Peyer's patch (tissue), 4 donors: ENCODE measurements at places on chromosomes 11 and 22. TPM values are rescaled to one million over a fixed set of nuclear protein-coding genes. Genes with fewer than 3 reads are reported as not detected.
A peak's percentile ranks its signal among the peaks of the same experiment; 100 is the strongest.

The OR4A16 gene
- total RNA-seq = not detected

DNA sequence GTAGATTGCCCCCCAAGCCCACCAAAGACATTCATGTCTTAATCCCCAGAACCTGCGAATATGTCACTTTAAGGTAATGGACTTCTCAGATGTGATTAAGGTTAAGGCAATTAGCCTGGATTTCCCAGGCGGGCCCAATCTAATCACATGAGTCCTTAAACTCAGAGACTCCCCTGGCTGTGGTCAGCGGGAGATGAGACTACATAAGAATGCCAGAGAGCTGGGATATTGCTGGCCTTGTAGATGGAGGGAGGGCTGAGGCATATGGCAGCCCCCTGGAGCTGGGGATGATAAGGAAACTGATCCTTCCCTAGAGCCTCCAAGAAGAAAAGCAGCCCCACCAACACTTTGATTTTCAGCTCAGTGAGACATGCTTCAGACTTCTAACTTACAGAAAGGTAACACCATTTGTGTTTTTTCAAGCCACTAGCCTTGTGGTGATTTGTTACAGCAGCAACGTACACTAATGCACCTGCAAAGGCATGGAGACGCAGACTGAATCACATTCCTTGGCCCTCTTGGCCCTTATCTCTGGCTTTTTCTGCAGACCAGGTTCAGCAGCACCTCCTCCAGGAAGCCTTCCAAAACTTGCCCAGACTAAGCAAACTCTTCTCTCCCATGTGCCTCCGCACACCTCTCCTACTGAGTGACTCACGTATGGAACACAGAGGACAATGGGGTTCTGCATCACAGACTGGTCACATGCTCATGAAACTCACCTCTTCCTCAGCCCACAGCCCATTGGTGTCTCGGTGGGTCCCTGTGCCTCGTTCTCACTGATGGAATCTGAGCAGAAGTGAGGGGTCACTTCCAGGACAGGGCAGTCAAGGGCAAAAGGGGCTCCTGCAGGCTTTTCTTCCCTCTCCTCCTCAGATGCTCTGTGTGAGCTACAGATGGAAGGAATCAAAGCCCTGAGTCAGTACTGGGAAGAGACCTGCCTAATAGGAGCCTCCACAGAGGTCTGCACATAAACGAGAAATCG, 86.3 kb upstream of the HMGXB4 start:
- H3K27me3 ChIP-seq = no peaks in the 10 kb centered on the region
- no peak overlapping the region for H3K27ac ChIP-seq
- DNase-seq = no peak
- H3K4me1 ChIP-seq = no peaks in the 10 kb centered on the region

DNA sequence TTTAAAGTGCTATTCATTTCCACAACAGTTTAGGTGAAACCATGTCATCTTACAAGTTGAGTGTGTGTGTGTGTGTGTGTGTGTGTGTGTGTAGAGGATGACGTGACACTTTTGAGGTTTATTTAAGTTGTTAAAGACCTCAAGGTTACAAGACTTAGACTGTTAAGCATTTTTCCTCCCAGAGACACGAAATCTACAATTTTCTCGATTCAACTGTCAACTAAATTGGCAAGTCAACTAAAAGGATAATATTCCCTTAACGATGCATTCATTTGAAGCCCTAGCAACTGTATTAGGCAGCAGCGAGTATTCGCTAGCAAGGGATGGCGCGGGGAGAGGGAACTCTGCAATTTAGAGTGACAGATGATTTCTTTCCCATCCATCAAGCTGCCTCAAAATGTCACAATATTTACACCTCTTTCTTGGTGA, 17.6 kb upstream of the BDNF start:
- no peaks in the 10 kb centered on the region for H3K4me1 ChIP-seq
- no peak overlapping the region for H3K4me3 ChIP-seq
- H3K27me3 ChIP-seq = peaks cover 39% of the 10 kb centered on the region

The SLC22A6 gene
- total RNA-seq = not detected

GRCh38 chr22:33492210-33492651, 428.0 kb downstream of the LARGE1 start:
- H3K27ac ChIP-seq = no peak overlapping the region
- no peaks in the 10 kb centered on the region for H3K4me1 ChIP-seq
- H3K36me3 ChIP-seq = no peaks in the 10 kb centered on the region
- no peak overlapping the region for H3K4me3 ChIP-seq

- no peak overlapping the region for H3K4me3 ChIP-seq
These were observed 7.3 kb downstream of the CADM1 start for GRCh38 chr11:115496892-115497291.

The IL17REL gene
- total RNA-seq = not detected

GRCh38 chr11:130608287-130608686, 159.8 kb downstream of the ADAMTS15 start:
- no peaks in the 10 kb centered on the region for H3K4me1 ChIP-seq
- peak overlapping the region; percentile 43 for H3K27ac ChIP-seq
- no peaks in the 10 kb centered on the region for H3K27me3 ChIP-seq
- no peak overlapping the region for H3K4me3 ChIP-seq
- DNase-seq = no peak
- H3K36me3 ChIP-seq = no peaks in the 10 kb centered on the region

The THY1 gene
- total RNA-seq = 15.0 TPM

- H3K27ac ChIP-seq = no peak overlapping the region
- H3K4me1 ChIP-seq = no peaks in the 10 kb centered on the region
- H3K4me3 ChIP-seq = no peak overlapping the region
- DNase-seq = no peak
- H3K36me3 ChIP-seq = no peaks in the 10 kb centered on the region
These were observed 74.5 kb downstream of the BBOX1 start for GRCh38 chr11:27115051-27115650.

GRCh38 chr22:37147186-37147990, 2.3 kb downstream of the IL2RB start:
- H3K4me3 ChIP-seq = peak overlapping the region; percentile 44
- no peak for DNase-seq
- peak overlapping the region; percentile 76 for H3K27ac ChIP-seq
- no peaks in the 10 kb centered on the region for H3K36me3 ChIP-seq

DNA sequence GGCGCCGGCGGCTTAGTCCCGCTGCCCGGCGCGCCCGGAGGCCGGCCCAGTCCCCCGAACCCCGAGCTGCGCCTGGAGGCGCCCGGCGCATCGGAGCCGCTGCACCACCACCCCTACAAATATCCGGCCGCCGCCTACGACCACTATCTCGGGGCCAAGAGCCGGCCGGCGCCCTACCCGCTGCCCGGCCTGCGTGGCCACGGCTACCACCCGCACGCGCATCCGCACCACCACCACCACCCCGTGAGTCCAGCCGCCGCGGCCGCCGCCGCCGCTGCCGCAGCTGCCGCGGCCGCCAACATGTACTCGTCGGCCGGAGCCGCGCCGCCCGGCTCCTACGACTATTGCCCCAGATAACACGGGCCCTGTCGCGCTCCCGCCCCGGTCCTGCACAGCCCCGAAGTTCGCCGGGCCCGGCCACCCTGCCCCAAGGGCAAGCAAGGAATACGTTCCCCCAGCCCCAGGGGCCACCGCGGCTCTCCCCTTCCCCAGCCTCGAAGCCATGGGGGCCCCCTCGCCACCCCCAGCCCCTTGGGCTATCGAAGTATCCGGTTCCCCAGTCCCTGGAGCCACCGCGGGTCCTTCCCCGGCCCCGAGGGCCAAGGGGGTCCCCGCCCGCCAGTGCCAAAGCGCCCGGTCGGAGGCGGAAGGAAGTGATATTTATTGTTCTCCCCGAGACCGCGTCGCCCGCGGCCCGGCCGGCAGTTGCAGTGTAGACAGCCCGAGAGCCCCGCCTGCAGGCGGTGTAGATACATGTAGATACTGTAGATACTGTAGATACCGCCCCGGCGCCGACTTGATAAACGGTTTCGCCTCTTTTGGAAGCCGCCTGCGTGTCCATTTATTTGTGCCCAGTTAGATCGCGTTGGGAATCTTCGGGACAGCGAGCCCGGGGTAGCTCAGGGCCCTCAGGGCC, 6.2 kb downstream of the TBX1 start:
- H3K27me3 ChIP-seq = peaks cover 59% of the 10 kb centered on the region
- peak overlapping the region; percentile 51 for H3K4me3 ChIP-seq
- no peak overlapping the region for H3K27ac ChIP-seq
- H3K36me3 ChIP-seq = no peaks in the 10 kb centered on the region

The TOMM22 gene
- total RNA-seq = 31.7 TPM

GRCh38 chr22:38314933-38315822, 2.1 kb downstream of the CSNK1E start:
- H3K4me1 ChIP-seq = peaks cover 20% of the 10 kb centered on the region
- peak overlapping the region; percentile 57 for H3K4me3 ChIP-seq
- peak overlapping the region; percentile 91 for H3K27ac ChIP-seq
- no peaks in the 10 kb centered on the region for H3K27me3 ChIP-seq
- DNase-seq = peak; percentile 68
- H3K36me3 ChIP-seq = no peaks in the 10 kb centered on the region

GRCh38 chr11:33967451-33967850, 75.6 kb upstream of the LMO2 start:
- H3K4me3 ChIP-seq = no peak overlapping the region
- no peak overlapping the region for H3K27ac ChIP-seq
- no peaks in the 10 kb centered on the region for H3K27me3 ChIP-seq
- no peaks in the 10 kb centered on the region for H3K4me1 ChIP-seq
- DNase-seq = no peak

DNA sequence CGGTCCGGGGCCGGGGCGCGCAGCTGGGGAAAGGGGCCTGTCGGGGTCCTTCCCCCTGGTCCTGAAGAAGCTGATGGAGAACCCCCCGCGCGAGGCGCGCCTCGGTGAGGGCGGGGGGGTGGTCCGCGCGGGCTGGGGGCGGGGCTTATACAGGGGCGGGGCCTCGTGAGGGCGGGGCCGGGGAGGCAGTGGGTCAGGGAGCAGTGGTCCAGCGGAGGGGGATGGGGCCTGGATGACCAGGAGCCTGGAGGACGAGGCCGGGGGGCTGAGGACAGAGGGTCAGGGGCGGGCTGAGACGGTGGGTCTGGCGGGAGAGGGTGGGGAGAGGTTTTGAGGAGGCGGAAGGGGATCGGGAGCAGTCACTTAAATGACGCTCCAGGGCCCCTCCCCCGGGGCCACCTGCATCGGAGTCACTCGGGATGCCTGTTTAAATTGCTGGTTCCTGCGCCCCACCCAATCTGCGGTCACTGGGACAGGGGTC, 396 bp downstream of the TEF start:
- peak; percentile 86 for DNase-seq
- no peaks in the 10 kb centered on the region for H3K27me3 ChIP-seq
- peak overlapping the region; percentile 100 for H3K27ac ChIP-seq

DNA sequence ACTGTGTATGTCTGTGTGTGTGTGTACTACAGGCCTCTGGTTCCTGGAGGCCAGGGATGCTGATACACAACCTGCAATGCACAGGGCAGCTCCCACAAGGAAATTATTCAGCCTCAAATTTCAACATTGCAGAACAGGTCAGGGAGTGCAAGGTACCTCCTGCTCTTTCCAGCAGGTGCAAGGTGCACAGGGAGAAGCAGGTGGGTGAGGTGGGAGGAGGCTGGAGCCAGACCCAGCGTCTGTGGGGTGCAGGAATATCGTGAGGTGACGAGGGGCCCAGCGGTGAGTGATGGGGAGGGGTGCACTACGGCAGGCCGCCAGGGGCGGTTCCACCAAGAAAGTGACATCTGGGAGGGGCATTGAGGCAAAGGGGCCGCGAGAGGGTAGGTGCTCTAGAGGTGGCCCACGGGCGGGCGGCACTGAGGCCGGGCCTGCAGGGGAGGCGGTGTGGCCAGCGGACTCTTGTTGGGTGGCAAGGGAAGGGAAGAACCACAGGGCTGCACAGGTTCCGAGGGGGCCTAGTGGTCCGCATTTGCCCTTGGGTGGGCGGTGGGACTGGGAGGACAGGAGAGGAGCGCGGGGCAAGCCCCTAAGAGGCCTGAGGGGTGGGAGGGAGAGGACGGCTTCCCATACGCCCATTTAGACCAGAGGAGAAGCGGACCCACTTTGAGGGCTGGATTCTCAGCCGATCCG, 21.6 kb downstream of the DGCR6L start:
- no peak overlapping the region for H3K4me3 ChIP-seq
- DNase-seq = no peak
- H3K27ac ChIP-seq = no peak overlapping the region
- H3K36me3 ChIP-seq = no peaks in the 10 kb centered on the region
